Retina (tissue), 1 donor: ENCODE measurements at places on chromosomes 5 and 9.

GRCh38 chr5:68345171-68345570, 129.6 kb downstream of the PIK3R1 start:
- no peak for DNase-seq

GRCh38 chr5:148620091-148620490, 34.2 kb downstream of the HTR4 start:
- DNase-seq = no peak

GRCh38 chr5:89069591-89069990, 186.6 kb upstream of the MEF2C start:
- DNase-seq = no peak

GRCh38 chr9:8653855-8654254, 854.3 kb upstream of the DMAC1 start:
- DNase-seq = no peak

GRCh38 chr5:143576711-143577484, 173.4 kb upstream of the NR3C1 start:
- no peak for DNase-seq
